ENCODE measurements at places on chromosomes 7 and 10.

DNA sequence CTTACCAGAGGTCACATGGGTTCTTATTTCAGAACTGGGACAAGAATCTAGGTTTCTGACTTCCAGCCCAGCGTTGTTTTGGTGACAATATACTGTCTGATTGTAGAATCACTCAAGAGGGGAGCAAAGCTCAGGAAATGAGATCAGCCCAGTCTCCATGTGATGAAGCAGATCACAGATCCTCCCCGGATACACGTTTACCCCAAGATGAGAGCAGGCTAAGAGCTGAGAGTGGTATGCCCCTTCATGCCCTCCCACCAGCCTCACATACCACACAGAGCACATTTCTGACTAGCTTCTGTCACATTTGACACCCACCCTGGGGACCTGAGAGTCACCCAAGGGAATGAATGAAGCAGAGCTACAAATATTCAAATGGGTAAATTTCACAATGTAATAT is 27.1 kb upstream of the PRKCQ start:
- no peak for DNase-seq

- no peak for DNase-seq
Measured at GRCh38 chr7:22759721-22760120, 32.7 kb downstream of the IL6 start.

DNA sequence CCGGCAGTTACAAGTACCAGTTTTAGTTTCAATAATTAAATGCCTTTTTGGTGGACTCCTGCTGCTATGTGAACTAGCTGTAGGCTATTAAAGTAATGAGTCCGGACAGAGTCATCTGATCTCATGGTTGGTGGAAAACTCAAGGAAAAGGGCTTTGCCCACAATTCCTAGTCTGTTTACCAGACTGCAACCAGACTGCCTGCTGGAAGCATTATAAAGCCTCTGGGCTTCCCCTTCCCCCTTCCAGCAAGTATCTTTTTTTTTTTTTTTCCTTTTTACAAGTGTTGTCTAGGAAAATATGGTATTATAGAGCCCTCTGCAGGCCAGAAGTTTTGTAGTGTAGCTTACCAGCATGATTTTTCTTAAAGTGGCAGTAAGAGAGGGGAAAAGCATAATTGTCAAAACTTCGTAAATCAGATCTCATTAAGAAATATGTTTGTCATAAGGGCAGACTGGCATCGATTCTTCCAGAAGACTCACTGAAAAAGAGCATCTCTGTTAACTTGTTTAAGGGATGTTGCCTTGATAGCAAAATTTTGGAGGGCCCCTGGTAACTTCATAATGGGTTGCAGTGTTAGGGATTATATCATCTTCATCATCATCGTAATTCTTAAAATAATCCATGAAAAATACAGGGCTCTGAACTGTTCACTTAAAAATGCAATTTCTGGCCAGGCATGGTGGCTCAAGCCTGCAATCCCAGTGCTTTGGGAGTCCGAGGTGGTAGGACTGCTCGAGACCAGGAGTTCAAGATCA is 181.3 kb downstream of the TAX1BP1 start:
- peak; percentile 72 for DNase-seq

DNA sequence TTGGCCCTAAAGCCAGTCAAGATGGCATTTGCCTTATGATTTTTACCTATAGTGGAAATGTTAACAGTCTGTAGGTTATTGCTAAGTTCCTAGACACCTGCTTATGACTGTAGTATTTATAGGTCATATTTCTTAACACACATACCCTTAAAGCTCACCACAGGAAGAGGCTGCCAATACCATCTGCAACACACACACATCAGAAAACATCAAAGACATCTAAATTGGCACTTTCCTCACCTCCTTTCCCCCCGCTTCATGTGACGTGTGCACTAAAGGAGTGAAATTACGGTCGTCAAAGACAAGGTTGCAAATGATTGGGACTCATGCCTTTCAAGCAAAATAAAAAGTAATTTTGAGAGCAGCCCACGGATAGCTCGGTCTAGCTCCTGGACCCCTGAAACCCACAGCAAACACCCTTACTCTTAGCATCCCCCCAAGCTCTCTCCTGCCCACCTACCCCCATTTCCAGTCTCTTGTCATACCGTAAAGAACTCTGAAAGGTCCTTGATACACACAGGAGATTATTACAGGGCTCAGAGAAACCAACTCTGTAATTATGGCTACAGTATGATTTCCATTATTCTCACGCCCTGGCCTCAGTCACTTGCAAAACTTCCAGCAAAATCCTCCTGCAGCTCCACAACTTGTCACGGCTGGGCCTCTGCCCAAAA is 90.5 kb downstream of the PLXNA4 start:
- DNase-seq: no peak

DNA sequence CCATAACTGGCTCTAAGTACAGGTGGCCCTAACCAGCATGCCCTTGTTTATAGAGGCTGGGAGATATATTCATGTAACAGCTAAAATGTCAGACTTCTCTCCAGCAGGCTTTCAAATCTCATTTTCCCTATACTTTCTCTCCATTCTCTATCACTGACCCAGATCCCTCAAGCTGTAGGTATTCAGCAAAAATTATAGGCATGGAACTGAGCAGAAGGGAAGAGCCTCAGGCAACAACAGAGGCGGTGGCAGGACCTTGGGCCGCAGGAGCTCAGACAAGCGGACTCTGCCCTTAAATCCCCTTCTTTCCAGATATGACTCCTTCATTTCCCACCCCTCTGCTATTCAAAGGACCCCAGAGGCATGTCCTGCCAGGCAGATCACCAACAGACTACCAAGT is 417.4 kb downstream of the PLXNA4 start:
- DNase-seq: no peak

DNA sequence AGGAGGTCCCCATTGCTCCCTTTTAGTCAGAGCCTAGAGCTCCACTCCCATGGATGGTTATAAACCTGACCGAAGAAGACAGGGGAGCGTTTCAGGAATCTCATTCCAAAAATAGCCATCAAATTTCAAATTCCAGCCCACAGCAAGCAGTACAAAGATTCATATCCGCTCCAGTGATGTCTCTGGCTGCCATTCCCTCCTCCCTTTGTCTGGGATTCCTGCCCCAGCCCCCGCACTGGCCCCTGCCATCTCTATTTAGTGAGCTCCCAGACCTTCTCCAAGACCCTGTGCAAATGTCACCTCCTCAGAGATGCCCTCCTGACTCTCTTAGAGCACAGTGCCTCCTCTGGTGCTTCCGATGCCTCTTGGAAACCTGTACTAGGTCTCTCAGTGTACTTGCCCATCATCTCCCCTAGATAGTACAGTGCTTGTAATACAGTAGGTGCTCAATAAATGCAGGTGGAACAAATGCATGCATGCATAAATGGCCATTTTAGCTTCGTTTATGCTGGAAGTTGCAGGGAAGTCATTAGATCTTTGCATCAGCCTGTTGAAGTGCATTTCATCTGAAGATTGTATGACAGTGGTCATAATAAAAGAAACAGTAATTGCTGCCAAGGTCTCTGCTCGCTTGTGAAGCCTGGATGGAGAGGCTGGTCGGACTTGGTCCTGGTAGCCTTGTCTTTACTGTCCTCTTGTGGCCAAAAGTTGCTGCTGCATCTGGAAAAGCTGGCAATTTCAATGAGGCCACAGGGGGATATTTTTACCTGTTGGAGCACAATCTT is 32.0 kb upstream of the HABP2 start:
- peak; percentile 31 for DNase-seq

GRCh38 chr10:38226385-38226784 is 132.2 kb downstream of the ZNF37A start:
- no peak for DNase-seq

DNA sequence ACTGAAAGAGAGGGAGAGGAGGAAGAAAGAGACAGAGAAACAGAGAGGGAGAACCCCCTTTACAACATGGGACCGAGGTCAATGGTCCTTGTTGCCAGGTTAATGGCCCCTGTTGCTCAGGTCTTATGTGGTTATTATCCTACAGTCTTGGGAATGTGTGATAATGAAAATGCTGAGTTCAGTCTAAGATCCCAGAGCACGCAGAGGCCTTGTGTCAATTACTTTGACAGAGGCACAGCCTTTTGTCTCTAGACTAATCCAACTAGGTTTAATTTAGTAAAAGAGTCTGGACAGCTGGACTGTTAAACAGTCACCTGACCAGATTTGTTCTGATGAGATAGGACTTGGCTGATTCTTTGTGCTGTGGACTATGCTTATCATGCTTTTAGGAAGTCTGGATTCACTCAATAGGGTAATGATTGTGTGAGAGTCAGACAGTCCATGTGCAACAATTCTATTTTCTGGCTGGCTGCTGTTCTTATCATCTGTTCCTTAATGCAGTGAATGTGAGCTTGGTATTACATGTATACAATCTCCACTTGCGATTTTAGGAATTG is 157.4 kb upstream of the MAGI2 start:
- DNase-seq: no peak

Measured in putamen (tissue), 1 donor.